ENCODE measurements at places on chromosomes 7 and 10.
A peak's percentile ranks its signal among the peaks of the same experiment; 100 is the strongest.

DNA sequence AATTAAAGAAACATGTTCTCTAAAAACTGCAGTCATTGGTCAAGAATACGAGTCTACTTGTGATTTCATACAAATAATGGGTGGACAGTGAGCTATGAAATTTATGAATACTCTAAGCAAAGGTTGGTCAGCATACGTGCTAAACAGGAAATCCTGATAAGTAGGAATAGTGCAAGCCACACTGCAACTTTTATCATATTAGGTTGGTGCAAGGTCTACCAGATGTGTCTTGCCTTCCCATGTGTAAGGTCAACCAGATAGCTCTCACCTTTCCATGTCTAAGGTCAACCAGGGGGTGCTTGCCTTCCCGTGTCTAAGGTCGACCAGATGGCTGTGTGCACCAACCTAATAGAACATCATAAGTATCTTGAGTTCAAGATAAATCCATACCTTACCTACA, 2.0 kb upstream of the ITGB1 start:
- no peak for DNase-seq

GRCh38 chr10:52662256-52662655, 110.3 kb downstream of the MBL2 start:
- no peak for DNase-seq

DNA sequence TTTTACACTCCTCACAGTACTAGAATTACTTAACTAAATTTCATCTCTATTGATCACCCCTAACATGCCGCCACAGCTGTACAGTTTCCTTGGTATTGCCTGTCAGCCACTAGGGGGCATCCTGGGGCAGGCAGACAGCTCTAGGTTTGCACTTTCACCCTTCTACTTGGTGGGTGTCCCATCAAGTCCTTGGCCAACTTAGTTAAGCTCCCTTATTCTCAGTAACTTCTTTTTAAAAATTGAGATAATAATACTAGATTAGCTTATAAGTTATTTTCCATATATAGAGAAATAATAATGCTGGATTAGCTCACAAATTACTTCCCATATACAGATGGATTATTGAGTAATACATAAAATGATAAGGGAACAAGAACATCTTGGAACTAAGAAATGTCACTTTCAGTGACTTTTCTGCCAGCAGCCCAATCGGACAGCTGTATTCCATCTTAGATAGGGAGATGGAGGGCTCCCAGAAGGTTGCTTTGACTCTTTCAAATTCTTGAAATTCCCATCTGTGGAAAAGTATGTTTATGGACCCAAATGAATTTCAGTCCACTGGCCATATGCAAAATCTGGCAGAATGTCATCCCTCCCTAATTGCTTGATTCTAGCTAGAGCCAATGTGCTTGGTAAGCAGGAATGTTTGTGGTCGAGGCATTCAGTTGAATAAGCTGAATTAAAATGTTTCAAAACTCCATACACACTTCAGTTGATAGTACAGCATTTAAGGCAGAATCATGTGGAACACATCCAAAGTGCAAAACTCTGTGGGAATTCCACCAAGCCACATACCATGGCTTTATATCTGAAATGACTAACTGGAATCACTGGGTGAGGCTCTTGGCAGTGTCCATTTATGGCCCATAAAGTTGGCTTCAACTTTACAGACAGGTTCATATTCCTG, 309.7 kb downstream of the CSTF2T start:
- peak; percentile 73 for DNase-seq

DNA sequence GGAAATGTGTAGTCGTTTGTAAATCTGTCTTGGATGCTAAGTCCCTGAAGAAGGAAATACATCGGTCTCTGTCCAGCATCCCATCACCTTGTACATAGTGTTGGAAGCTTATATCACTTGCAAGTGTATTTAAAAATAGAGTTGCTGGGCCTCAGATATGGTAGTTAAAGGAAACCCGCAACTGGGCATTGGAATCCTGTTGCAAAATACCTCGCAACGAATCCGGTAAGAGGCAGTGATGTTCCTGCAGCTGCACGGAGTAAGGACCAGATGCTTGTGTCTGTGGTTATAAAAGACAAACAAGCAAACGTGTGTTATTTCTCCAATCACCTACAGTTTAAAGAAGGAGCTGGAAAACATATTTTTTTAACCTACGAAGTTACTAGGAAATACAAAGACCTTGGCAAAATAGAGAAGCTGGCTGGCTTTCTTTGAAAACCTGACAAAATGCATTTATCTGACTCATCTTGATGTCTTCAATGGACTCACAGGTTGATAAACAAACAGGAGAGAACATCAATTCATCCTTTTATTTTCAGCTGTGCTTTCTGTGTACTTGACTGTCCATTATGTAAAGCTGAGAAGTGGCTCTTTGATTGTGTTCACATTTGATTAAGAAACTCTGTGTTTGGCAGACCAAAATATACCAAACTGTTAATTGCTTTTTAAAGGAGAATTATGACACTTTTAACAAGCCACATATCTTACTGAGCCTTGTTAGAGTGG, 326.4 kb downstream of the SFMBT2 start:
- peak; percentile 60 for DNase-seq

DNA sequence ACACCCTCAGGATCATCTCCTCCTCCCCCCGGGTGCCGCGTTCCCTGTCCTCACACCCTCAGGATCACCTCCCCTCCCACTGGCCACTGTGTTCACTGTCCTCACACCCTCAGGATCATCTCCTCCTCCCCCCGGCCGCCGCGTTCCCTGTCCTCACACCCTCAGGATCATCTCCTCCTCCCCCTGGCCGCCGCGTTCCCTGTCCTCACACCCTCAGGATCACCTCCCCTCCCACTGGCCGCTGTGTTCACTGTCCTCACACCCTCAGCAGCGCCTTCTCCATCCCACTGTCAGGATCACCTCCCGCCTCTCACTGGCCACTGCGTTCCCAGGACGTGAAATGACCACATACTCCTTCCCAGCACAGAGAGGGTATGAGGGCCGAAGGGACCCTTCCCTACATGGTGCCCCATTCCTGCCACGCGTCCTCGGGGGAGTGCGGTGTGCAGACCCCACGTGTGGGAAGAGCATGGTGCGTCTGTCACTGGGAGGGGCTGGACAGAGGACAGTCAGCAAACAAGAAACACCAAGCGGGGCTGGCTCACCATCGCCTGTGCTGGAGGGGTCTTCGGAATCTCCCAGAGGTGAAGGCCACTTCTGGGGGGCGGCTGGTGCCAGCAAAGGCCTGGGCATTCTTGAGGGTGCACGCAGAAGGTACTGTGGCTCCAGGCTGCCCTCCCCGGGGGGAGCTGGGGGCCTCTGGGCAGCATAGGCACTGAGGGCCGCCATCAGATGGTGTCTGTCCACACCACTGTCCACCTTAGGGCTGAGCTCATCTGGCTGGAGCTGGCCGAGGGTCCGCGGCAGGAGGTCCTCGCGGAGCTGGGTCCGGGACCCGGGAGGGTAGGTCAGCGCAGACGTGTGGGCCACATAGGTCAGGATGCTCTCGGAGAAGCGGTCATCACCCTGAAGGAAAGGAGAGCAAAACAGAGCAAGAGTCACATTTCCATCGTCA, 421.0 kb downstream of the PTPRN2 start:
- DNase-seq = no peak

- no peak for DNase-seq
Measured at GRCh38 chr7:7175075-7175695, 7.2 kb upstream of the C1GALT1 start.

DNA sequence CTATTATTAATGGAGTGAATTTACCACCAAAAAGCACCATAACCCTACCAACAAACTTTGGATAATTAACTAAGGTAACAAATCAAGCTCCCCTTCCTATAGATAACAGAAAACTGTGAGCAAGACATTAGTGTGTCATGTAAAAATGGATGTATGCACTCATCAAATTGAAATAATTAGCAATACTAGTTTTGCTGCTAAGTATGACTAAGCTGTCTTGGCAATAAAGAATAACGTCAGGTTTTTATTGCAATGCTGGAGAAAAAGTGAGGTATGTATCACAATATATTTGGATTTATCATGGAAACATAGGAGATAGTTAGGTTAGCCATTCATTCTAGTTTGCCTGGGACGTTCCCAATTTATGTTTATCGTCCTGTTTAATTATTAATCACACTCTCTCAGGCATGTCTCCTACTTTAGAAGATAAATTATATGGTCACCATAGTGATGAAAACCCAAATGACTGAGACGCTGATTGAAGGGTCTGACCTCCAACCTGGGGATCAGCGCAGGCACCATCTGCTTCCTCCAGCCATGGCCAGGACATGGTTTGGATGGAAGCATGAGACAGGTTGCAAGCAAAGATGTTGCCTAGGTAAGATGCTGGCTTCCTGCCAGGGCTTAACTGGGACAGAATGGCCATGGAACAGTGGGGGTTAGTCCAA, 125.6 kb downstream of the FANK1 start:
- DNase-seq = no peak

GRCh38 chr7:69434398-69434815, 163.9 kb upstream of the AUTS2 start:
- DNase-seq = no peak

GRCh38 chr7:18534481-18534880, 38.9 kb downstream of the HDAC9 start:
- no peak for DNase-seq

GRCh38 chr10:130196511-130197487, 60.6 kb downstream of the GLRX3 start:
- no peak for DNase-seq

GRCh38 chr7:39379416-39379815, 186.8 kb upstream of the YAE1 start:
- no peak for DNase-seq

DNA sequence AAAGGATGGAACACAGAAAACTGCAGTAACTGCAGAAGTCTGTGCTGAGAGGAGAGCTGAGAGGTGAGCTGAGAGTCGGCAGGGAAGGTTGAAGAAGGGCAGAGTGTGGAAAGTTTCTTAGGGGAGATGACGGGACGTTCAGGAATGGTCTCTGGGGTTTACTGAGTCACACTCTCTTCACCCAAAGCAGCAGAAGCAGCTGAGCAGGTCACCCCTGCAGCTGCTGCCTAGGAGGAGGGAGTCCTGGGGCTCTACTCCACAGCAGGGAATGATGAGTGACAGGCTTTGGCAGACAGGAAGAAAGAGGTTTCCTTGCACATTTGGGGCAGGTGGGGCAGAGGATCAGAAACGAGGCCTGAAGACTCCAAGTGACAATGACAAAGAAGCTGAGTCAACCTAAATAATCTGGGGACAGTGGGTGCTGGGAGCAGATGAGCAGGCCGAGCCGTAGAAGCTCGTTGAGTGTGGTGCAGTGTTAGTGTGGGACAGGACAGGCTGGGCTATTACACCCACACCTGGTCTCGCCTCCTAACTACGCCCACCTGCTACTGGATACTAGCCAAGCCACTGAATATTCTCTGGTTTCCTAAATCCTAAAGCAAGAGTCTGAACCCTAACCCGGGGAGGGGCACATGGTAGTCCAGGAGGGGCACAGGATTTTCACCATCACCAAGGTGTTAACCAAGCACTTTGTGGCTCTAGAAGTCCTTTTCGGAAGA, 24.9 kb downstream of the BEND7 start:
- no peak for DNase-seq

DNA sequence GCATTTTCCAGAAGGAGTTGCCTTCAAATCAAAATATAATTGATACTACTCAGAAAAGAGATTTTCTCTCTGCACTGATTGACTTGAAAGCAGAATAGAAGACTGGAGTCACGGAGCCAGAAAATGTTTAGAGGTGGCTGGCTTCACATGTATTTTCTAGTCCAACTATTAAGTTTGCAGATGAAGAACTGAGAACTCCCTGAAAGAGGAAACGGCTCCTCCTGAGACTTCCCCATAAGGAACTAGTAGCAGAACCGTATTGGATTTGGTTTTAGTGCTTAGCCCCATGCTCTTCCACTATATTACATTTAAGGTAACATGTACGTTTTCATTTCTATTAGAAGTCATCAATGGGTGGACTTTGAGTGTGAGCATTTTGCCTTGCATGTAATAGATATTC, 946.3 kb downstream of the CNTNAP2 start:
- no peak for DNase-seq

GRCh38 chr7:17434841-17435692, 136.6 kb downstream of the AHR start:
- no peak for DNase-seq

- DNase-seq = no peak
Measured at GRCh38 chr10:1369665-1370064, 313.5 kb downstream of the WDR37 start.

GRCh38 chr10:50990568-50991455, 83.5 kb upstream of the PRKG1 start:
- peak; percentile 47 for DNase-seq

- peak; percentile 88 for DNase-seq
Measured at GRCh38 chr10:101780818-101781654, 2.2 kb downstream of the NPM3 start.

- DNase-seq = no peak
Measured at GRCh38 chr10:48545462-48546145, 59.3 kb downstream of the ARHGAP22 start.

DNA sequence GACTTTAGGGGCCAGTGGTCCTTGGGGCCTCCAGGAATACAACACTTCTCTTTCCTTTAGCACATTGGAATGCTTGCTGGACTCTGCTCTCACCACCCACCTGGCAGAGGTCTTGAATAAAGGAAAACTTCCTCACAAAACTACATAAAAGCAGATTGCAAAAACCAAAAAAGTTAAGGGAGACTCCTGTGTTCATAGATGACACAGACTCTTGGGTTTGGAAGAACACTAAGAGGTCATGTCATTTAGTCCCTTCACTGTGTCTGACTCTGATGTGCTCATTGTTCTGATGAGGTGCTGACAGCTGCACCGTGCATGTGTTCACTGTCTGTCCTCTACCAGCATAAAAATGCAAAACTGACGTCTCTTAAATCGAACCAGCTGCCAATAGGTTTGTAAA, 11.4 kb downstream of the BLNK start:
- DNase-seq = no peak

GRCh38 chr7:42661312-42661711, 250.6 kb downstream of the C7orf25 start:
- no peak for DNase-seq

GRCh38 chr10:101617824-101618568, 29.9 kb downstream of the DPCD start:
- DNase-seq = no peak

GRCh38 chr7:74007242-74007567, 20.8 kb upstream of the ELN start:
- DNase-seq = no peak

GRCh38 chr7:85561706-85562105, 374.9 kb upstream of the SEMA3D start:
- DNase-seq = no peak

- DNase-seq = no peak
Measured at GRCh38 chr7:30147223-30147622, 12.4 kb downstream of the MTURN start.

DNA sequence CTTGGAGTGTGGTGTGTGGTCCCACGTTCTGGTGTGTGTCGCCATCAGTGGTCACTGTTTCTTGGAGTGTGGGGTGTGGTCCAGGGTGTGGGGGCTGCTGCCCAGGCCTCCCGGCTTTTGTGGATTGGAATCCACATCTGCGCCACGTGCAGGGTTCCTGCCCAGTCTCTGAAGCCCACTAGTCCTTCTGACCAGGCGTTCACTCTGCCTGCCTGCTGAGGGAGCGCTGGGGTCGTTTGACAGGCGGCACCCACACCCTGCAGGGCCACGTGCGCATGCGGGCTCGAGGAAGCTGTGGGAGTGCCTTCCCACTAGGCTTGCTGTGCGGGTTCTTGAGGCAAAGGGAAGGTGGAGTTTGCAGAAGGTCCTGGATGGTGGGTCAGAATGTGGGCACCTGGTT, 51.4 kb downstream of the INPP5A start:
- DNase-seq = no peak
